ENCODE measurements at places on chromosomes 6 and 20.

- H3K36me3 ChIP-seq, result no peaks in the 10 kb centered on the region
- H3K4me1 ChIP-seq, result peaks cover 14% of the 10 kb centered on the region
- no peak overlapping the region for H3K27ac ChIP-seq
- DNase-seq, result no peak
- H3K4me3 ChIP-seq, result no peak overlapping the region
- H3K27me3 ChIP-seq, result no peaks in the 10 kb centered on the region
Measured at GRCh38 chr6:2848851-2849250, 7.2 kb upstream of the SERPINB1 start.

DNA sequence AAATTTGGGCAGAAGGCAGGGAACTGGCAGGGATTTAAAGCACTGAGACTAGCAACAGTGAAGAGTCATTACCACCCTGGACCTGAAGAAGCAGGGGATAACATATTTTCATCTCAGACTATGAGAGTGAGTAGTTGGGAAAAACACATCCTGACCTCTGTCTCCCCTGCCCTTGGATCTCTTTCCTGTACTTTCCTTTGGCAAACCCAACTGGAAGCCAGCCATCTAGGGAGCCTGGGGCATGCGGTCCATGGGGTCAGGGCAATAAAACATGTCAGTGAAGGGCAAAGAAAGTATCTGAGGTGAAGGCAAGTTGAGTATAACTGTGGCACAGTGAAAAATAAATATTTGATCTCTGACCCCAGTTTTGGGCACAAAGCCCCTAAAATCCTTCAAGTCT, 698.2 kb downstream of the DOK5 start:
- H3K4me3 ChIP-seq, result no peak overlapping the region
- DNase-seq, result no peak
- peaks cover 34% of the 10 kb centered on the region for H3K27me3 ChIP-seq
- peaks cover 5% of the 10 kb centered on the region for H3K4me1 ChIP-seq

DNA sequence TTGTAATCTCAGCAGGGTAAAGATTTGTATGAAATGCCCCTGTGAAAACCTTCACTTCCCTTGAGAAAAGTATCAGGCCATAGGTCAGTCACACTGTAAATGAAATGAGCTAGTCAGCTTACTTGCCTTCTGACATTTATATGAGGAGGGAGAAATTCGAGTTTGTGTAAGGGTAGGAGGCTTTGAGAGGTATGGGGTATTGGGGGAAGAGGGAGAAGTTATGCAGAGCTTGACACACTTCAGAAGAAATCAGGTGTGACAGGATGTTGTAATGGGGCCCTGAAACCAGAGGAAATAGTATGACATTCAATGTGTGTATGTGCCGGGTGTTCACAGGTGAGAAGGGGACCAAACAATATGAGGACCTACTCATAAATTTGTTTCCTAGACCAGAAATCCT, 64.2 kb upstream of the CCN6 start:
- peaks cover 4% of the 10 kb centered on the region for H3K36me3 ChIP-seq
- no peak for DNase-seq

DNA sequence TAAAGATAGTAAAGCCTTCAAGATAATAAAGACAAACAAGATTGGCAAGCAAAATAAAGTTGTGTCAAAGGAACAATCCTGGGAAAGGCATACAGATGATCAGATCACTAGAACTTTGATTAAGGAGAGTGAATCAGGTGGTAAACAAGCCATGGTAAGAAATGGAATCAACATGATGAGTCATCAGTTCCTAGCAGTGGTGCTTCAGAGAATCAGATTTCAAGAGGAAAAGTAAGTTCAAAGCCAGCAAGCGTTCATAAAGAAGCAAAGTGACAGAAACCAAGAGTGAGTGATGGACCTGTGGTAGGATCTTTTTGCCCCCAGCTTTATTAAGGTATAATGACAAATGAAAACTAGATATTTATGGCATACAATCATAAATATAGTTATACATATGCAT, 340.4 kb downstream of the TPBG start:
- DNase-seq, result no peak
- no peaks in the 10 kb centered on the region for H3K36me3 ChIP-seq
- no peak overlapping the region for H3K4me3 ChIP-seq
- no peak overlapping the region for H3K27ac ChIP-seq
- no peaks in the 10 kb centered on the region for H3K27me3 ChIP-seq
- H3K4me1 ChIP-seq, result no peaks in the 10 kb centered on the region

Data from progenitor cell of endocrine pancreas (in vitro differentiated cells).